ENCODE measurements at places on chromosomes 6 and 20.
A peak's percentile ranks its signal among the peaks of the same experiment; 100 is the strongest.

- no peak for DNase-seq
Observed at GRCh38 chr6:52369234-52369633, 7.3 kb downstream of the PAQR8 start.

- DNase-seq: no peak
Observed at GRCh38 chr6:156590482-156590881, 186.7 kb upstream of the ARID1B start.

GRCh38 chr6:11364971-11365397 is 132.5 kb upstream of the NEDD9 start:
- DNase-seq: no peak

GRCh38 chr20:4795394-4795793 is 73.7 kb downstream of the PRND start:
- DNase-seq: peak; percentile 45

DNA sequence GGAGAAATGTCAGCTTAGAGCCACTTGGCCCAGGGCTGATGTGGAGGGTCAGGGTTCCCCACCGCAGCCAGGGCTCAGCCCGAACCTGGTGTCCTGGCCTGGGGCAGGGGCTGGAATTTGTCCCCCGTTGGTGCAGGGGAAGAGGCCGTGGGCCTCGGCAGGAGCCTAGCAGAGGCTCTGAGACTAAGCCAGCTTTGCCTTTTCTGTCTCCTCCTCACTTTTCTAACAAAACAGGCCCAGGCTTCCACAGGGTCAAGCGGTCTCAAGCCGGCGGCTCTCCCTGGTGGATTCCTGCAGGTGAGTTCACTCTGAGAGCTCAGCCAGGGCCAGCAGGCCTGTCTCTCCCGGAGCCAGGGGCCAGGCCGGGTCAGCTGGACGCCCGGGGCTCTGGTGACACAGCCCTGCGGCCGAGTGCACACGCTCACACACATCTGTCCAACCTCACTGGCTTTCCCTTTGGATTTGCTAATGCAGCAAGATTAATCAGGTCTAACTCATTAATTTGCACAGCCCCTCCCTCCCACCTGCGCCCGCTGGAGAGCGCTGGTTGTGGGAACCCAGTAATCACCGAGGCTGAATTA is 2.9 kb upstream of the CHRNA4 start:
- DNase-seq: no peak

- no peak for DNase-seq
Observed at GRCh38 chr6:36629784-36630183, 35.6 kb downstream of the SRSF3 start.

DNA sequence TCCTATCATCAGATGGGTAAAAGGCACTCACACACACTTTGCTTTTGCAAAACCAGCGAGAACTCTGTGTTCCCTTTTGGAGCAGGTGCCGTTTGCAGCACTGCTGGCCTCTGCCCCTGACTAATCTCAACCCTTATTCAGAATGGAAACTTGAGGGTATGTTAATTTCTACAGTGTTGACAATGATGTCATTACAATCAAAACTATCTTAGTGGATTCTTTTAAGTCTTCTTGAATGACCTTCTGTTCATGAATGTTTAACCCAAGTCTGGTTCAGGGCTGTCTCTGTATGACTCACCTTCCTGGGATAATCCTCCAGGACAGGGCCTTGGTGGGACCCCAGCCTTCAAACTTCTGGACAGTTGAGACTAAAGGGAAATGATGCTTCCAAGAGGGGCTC is 197.9 kb downstream of the CDH4 start:
- no peak for DNase-seq

- no peak for DNase-seq
Observed at GRCh38 chr6:109891924-109892323, 86.2 kb upstream of the GPR6 start.

- DNase-seq: no peak
Observed at GRCh38 chr20:20495729-20496503, 128.0 kb downstream of the INSM1 start.

- no peak for DNase-seq
Observed at GRCh38 chr20:841568-842546, 8.3 kb downstream of the FAM110A start.

GRCh38 chr6:124334359-124334758 is 530.7 kb downstream of the NKAIN2 start:
- no peak for DNase-seq

DNA sequence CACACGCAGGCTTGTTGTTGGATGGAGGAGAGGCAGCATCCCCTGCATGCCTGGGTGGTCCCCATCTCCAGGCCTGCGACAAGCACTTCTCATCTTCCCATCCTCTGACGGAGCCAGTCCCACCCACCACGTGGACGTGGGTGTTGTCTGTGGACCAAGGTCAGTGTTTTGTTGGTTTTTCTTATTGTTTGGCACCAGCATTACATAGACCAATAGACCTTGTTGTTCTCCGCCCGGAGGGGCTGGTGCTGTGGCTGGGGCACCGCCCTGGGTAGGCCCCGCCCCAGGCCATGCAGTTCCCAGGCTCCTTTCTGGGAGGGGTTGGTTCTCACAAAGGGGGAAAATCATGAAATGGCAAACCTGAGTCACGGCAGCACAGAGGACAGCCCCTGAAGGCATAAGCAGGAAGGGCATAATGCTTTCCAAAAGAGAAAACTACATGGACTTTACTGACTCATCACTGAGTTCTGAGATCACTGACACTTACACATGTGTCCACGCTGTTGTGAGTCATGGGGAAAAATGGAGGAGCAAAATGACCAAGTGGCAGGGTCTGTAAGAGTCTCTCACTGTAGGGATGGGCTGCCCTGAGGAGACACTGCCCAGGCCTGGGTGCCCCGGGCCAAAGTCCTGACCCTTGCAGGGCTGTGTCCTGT is 90.8 kb downstream of the THBS2 start:
- DNase-seq: peak; percentile 76

DNA sequence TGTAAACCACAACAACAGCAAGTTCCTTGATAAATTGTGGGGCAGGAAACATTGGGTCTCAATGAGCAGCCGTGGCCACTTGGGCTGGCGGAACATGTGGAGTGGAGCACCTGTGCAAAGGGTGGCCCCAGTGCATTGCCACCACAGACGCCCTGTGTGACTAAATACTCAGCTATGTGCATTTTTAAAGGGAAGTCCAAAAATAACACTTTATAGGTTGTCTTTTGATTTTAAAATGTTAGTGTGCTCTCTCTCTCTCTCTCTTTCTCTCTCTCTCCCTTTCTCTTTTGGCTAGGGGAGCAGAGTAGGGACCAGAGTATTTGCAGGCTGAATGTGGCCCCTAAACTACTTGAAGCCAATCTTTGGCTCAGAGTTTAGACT is 236.3 kb downstream of the BCAS1 start:
- DNase-seq: no peak

DNA sequence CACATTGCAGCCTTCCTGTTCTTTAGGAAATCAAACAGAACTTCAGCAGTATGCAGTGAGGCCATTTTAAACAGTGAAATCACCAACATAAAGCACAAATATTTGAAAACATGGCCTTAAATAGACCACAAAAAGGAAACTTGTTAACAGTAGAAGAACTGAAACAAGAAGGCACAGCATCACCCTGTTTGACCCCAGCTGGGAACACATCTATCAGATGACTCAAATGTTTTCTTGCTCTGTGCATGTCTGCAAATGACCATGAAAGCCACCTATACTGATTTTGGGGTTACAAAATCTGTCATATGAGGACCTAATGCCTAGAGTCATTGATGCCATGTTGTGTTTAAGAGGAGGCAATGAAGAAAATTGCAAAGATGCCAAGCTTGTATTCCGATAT is 123.8 kb upstream of the ADGRF1 start:
- DNase-seq: no peak

DNA sequence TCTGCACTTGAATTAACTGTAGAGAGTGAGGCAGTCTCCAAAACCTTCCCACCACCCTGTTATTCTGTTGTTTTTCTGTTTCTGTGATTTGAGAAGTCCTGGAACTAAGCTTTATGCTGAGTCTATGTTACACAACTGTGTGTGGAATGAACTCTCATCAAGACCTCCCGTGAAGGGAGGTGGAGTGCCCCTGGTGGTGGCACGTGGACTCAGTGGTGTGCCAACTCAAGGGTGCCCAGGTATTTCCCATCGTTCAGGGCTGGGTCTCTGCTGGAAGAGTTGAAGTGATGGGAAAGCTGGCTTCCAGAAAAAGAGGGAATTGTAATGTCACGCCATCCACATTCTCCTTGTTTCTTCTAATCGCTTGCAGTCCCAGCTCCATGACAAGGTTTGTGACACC is 374.2 kb downstream of the SMOC2 start:
- no peak for DNase-seq

- DNase-seq: no peak
Observed at GRCh38 chr20:57897156-57897874, 187.5 kb upstream of the PMEPA1 start.

DNA sequence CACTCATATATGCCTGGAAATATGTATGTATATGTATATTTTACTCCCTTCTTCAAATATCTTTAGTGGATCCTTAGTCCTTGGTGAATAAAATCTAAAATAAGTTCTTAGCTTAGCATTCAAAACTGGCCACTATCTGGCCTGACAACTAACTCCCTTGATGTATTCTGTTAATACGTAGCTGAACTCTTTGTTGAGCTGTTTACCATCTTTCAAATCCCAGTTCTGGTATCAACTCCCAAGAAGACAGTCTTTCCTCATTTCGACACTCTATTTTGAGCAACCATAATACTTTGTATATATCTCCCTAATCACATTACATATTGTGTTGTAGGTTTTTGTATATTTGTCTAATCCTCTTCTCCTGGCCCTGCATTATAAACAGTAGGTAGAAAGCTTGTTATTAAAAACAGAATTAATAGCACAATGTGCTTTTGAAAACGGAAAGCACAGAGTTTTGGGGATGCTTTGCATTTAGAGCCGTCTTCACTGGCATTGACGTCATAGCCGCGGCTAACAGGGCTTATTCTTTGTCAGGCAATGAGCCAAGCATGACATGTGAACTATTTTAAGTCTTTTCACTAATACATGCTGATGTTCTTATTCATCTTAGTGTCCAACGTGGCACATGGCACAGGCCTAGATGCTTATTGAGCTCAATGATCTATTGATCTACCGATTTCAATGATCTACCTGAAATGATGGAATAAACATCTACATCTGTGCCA is 47.2 kb upstream of the CCN2 start:
- peak; percentile 43 for DNase-seq

GRCh38 chr6:131400054-131400778 is 172.8 kb upstream of the ARG1 start:
- DNase-seq: peak; percentile 83

- no peak for DNase-seq
Observed at GRCh38 chr6:45625191-45625664, 247.5 kb upstream of the SUPT3H start.

DNA sequence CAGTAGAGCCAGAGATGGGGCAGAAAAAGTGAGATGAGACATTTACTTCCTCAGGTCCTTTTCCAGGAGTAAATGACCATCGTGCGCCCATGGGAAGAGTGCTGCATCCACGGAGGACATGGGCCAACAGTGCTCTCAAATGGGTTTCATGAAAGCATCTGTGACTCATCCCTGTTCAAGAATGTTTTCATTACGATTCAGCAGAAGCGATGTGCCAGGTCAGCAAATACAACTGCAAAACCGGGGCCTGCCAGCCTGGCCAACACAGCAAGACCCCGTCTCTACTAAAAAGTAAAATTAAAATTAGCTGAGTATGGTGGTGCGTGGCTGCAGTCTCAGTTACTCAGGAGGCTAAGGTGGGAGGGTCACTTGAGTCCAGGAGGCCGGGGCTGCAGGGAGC is 125.1 kb downstream of the LY86 start:
- DNase-seq: no peak

- DNase-seq: no peak
Observed at GRCh38 chr6:110488606-110489190, 12.3 kb upstream of the SLC22A16 start.

DNA sequence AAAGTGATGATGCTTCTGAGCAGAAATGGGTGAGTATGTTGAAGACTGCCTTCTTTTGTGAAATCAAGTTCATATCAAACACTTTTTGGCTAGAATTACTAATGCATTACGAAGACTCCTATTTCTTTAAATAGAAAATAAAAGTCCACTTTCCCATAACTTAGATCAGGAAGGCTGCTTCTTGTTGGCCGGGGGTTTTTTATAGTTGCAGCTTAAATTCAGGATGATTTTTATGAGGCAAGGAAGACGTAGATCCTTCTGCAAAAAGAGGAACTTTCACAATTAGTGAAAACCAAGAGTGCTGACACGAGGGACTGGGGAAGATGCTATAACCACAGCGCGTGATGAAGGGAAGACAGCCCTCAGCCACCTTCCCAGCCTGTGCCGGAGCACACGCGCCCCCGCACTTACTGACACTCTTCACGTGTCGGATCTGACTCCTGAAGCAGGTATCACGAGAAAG is 206.1 kb upstream of the PRDM1 start:
- no peak for DNase-seq

DNA sequence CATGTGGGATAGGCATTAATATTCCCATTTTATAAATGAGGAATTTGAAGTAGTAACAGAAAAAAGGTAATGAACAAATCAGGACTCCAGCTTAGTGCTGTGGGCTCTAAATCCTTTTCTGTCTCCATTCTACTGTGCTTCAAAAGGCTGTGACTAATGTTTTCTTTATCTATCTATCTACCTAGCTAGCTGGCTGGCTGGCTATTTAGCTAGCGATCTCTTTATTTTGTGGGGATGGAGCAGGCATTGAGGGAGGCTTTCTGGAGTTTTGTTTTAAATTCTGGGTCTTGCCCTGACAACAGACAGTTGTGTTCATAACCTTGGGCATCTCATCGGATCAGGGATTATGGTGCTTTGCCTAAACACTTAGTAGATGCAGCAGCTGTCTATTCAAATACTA is 139.2 kb downstream of the SOX4 start:
- no peak for DNase-seq

GRCh38 chr20:31617432-31618104 is 12.5 kb downstream of the ID1 start:
- no peak for DNase-seq

GRCh38 chr20:36061754-36062153 is 92.8 kb upstream of the EPB41L1 start:
- peak; percentile 18 for DNase-seq

DNA sequence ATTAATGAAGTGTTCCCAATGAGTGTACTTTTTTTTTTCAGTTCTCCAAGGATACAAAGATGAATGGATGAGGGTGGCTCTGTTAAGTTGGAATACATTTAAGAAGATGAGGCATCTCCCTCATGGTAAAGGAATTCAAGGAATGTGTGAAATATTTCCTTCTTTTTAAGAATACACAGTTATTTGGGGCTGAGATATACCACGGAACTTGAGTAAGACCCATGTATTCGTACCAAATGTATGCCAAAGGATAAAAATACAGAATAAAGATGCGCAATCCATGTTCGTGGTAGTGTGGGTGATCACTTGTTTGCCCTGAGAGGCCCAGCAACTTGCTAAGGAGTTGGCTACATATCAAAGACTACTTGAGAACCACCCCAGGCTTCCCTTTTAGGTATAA is 164.2 kb upstream of the TCF21 start:
- no peak for DNase-seq

GRCh38 chr6:14241255-14242070 is 123.9 kb downstream of the CD83 start:
- DNase-seq: no peak

GRCh38 chr6:17511580-17511979 is 88.5 kb upstream of the FAM8A1 start:
- no peak for DNase-seq

GRCh38 chr6:97064578-97064977 is 140.1 kb downstream of the KLHL32 start:
- no peak for DNase-seq

Measured in fibroblast of the conjunctiva (primary cell).